Stimulated activated CD8-positive, alpha-beta memory T cell treated with anti-CD3 and anti-CD28 coated beads, Interleukin-4, amount 100 ng/mL, for 4 hours (primary cell): ENCODE measurements at places on chromosomes 2 and 18.

- DNase-seq, result no peak
Observed at GRCh38 chr2:191942090-191942738, 95.3 kb upstream of the CAVIN2 start.

GRCh38 chr2:36530178-36530982 is 67.6 kb downstream of the FEZ2 start:
- no peak for DNase-seq

GRCh38 chr18:21111346-21112139 is at the start of gene ROCK1:
TSS of gene ROCK1 (minus strand) at chr18:21111813. CDS start at chr18:21110910, 903 bp downstream.
- peak; percentile 99 for DNase-seq

DNA sequence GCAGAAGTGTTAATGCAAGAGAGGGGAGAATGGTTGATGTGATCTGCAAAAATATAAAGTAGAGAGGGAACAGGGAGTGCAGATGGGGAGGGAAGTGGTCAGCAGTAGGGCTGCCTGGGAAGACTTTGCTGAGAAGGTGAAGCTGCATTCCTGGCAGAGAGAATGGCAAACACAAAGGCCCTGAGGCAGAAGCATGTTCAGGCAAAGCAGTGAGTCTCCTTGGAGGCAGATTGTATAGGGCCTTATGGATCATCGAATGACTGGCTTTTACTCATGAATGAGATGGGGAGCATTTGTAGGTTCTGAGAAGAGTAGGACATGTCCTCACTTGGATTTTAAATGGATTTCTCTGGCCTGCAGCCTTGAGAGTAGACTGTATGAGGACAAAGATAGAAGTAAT is 9.5 kb downstream of the ITGA6 start:
- no peak for DNase-seq

GRCh38 chr2:222320436-222321395 is 21.9 kb upstream of the PAX3 start:
- no peak for DNase-seq

DNA sequence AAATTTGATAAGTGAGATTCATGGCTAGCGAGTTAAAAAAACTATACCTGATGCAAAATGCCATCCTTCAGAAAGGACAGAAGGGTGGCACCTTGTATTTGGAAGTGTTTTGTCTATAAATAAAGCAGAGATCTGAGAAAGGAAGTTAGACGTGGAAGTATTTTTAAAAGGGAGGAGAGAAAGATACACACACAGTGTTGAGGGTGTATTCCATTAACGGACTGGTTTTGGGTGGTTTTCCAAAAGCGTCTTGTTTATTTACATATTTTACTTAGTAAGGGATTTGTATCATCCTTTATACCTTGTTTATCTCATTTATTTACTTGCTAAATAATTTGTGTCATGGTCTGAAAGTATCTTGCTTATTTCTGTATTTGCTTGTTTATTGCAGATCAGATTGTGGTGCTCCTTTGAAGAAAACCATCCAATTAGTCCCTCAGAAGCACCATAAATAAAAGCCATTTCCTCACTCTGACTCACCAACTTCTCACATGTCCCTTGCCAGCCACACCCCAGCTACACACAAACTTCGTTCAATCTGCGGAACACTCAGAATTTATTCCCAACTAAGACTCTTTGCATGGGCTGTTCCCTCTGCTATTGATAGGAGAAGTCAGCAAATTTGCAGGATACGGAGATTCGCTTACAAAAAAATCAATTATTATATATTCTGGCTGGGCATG is 90.8 kb downstream of the FAM124B start:
- no peak for DNase-seq

DNA sequence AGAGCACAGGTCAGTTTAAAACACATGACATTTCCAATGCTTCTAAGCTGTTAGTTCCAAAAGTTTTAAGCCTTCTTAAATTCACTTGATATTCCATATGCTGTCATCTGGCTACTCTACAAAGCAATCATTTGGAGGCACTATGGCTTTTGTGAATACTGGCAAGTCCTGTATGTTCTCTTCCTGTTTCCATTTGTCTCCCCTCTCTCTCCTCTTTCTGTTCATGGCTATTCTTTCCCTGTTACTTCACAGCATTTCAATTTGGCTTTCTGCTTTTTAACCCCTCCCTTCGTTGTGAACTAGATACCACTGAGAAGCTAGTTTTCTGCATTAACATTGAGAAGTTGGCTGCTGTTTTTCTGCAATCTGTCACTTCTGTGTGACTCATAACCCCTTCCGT is 1337.2 kb upstream of the CELF4 start:
- no peak for DNase-seq

DNA sequence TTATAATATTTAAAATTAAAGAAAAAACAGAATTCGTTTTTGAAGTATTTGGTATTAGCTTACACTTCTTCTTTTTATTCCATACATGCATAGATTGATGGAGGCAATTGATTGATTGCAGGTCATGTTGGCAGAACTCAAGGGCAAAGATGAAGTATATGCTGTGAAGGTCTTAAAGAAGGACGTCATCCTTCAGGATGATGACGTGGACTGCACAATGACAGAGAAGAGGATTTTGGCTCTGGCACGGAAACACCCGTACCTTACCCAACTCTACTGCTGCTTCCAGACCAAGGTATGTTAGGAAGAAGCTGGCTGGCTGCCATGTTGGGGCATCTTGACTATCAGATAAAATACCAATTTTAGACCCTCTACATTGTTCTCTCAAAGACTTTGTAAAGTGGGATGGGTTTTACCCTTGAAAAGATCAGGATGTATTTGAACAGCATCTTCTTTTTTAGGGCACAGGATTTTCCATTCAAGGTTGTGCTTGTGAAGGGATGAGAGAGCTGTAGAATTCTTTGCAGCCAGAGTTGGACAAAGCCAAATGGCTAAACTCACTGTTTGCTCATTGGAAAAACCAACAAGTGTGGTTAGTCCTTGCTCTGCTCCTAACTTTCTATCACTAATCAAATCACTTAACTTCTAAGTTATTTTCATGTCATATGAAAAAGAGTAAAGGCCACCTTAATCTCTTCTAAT is 286.8 kb upstream of the EPAS1 start:
- no peak for DNase-seq

- DNase-seq, result no peak
Observed at GRCh38 chr18:37537868-37538525, 27.6 kb downstream of the CELF4 start.

- DNase-seq, result no peak
Observed at GRCh38 chr18:10152475-10152874, 238.7 kb downstream of the VAPA start.

DNA sequence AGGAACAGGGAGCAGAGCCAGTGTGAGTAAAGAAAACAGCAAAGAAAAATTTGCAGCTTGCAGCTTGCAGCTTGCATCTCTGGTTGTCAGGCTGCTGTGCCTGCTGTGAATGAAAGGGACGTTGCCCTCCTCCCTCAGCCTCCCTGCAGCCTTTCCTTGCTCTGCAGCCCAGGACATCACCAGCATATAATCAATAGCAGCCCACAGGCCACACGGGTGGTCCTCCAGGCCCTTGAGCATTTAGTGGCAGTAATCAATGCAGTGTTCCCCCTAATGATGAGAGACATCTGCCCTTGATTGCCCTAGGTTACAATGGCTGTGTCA is 122.2 kb upstream of the TACR1 start:
- DNase-seq, result no peak

- no peak for DNase-seq
Observed at GRCh38 chr2:99865818-99866676, 276.3 kb downstream of the AFF3 start.

DNA sequence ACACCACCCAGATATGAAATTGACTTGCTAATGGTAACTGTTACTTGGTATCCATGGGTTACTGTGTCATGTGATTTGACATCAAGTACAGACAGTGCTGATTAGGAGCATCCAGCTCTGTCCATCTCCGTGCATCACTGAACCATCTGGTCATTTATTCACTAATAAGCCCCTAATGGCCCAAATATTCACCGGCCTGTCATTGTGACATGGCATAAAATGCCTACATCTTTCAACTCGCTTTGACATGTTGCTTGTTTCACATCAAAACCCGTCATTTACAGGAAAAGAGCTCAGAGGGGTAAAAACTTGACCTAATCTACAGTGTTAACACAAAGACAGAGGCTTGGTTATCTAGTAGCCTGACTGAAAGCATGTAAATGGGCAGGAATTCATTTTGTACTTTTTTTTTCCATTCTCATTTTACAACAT is 308.9 kb upstream of the ATP5MC3 start:
- no peak for DNase-seq

GRCh38 chr2:120776649-120777048 is 41.0 kb downstream of the GLI2 start:
- no peak for DNase-seq

DNA sequence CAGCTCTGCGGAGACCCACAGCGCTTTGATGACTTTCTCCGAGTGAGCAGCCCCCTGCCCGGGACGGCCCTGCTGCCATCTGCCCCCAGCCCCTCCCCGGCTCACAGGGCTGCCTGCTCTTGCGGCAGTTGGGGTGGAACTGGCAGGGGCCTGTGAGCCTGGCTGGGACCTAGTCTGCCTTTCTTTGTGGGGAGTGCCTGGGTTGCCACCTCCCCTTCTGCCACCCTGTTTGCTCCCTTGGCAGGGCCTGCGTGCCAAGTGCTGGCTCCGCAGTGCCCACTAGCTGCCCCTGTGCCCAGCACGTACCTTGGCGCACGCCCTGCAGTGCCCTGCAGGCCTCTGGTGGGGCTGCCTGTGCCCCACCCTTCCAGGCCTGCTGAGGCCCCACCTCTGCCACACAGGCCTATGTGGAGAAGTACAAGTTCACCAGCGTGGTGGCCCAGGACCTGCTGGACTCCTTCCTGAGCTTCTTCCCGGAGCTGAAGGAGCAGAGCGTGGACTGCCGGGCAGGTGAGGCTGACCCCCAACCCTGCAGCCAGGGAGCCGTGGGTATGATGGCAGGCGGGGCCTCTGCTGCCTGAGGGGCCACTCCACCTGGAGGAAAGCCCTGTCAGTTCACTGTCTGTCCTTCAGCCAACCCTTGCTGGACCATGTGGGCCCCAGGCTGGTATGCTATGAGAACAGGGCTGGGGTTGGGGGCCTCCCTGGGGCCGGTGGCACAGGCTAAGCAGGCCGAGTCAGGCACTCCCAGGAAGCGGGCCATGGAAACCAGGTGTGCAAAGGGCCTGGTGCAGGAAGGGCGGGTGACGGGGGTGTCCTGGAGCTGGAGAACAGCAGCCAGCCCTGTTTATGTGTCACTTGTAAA is 7.0 kb downstream of the RNPEPL1 start:
- no peak for DNase-seq

DNA sequence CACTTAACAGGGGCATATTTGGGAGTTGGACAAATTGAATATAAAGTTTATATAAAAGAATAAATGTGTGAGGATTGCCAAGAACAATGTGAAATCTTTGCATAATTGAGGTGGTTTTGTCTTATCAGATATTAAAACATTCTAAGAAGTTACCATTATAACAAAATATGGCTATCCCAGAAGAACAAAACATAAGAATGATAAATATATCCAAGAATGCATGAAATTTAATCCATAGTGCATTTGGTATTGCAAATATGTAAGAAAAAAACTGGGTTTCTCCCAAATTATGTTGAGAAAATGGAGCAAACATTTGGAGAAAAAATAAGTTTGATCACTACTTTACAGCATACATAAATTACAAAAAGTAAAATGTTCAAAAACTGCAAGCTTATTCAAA is 562.4 kb downstream of the RNF144A start:
- DNase-seq, result no peak

DNA sequence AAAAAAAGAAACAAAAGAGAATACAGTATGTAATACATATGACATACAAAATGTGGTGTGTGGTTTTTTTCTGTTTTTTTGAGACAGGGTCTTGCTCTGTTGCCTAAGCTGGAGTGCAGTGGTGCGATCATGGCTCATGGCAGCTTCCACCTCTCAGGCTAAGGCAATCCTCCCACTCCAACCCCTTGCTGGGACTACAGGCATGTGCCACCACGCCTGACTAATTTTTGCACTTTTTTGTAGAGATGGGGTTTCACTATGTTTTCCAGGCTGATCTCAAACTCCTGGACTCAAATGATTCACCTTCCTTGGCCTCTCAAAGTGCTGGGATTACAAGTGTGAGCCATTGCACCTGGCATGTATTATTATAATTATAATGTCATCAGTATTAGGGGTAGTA is 38.9 kb downstream of the DHX57 start:
- DNase-seq, result no peak

- DNase-seq, result no peak
Observed at GRCh38 chr2:235979753-235980435, 188.3 kb downstream of the GBX2 start.

GRCh38 chr2:12177455-12178288 is 431.2 kb downstream of the LPIN1 start:
- DNase-seq, result no peak

GRCh38 chr2:172885996-172886395 is 150.4 kb downstream of the RAPGEF4 start:
- no peak for DNase-seq

GRCh38 chr2:69798909-69799526 is 30.4 kb upstream of the GMCL1 start:
- DNase-seq, result no peak

DNA sequence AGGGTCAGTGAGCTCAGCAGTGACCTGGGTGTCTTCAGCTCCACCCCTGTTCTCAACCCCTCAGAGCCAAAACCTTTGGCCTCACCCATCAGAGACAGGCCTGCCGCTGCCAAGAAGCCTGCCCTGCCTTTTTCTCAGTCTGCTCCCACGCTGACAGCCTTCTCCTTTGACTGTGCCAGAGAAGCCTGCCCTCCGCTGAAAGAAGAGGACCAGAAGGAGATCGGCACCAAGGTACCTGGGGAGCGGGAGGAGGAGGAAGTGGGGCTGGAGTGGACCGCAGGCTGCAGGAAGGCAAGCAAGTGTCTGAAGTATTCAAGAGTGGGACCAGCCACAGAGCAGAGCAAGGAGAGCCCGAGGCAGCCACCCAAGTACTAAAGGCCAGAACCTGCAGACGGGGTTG is 33.2 kb downstream of the TOGARAM2 start:
- DNase-seq, result no peak

GRCh38 chr2:164609790-164610189 is 11.5 kb downstream of the GRB14 start:
- DNase-seq, result no peak

GRCh38 chr2:39136799-39137198 is 15.9 kb upstream of the SOS1 start:
- no peak for DNase-seq

DNA sequence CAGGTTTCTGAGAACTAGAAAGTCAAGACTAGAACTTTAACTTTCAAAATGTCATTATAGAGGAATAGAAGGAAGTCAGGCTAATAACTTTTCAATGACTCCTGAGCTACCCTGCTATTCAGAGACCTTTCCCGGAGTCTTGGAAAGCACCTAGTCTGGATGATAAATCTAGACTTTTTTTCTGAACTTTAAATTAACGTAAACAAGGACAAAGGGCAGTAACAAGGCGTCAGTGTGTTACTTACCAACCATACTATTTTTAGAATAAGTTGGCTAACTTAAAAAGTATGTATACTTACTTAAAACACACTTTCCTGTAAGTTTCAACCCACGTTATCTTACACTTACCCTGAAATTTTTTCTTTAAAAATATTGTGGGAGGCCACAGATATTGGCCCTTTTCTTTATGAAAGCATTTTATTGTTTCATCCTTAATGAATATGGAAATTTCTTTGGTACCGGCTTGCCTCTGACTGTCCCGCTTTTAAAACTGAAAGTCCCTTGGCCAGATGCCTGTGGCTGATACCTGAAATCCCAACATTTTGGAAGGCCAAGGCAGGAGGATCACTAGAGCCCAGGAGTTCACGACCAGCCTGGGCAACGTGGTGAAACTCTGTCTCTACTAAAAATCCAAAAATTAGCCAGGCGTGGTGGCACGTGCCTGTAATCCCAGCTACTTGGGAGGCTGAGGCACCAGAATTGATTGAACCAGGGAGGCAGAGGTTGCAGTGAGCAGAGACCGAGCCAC is 9.7 kb downstream of the PMAIP1 start:
- DNase-seq, result no peak

- DNase-seq, result no peak
Observed at GRCh38 chr2:135904341-135904989, 28.2 kb upstream of the MCM6 start.
